ENCODE measurements at places on chromosomes 2 and 18.

- no peak for DNase-seq
Observed at GRCh38 chr2:69104261-69104660, 91.3 kb downstream of the ANTXR1 start.

DNA sequence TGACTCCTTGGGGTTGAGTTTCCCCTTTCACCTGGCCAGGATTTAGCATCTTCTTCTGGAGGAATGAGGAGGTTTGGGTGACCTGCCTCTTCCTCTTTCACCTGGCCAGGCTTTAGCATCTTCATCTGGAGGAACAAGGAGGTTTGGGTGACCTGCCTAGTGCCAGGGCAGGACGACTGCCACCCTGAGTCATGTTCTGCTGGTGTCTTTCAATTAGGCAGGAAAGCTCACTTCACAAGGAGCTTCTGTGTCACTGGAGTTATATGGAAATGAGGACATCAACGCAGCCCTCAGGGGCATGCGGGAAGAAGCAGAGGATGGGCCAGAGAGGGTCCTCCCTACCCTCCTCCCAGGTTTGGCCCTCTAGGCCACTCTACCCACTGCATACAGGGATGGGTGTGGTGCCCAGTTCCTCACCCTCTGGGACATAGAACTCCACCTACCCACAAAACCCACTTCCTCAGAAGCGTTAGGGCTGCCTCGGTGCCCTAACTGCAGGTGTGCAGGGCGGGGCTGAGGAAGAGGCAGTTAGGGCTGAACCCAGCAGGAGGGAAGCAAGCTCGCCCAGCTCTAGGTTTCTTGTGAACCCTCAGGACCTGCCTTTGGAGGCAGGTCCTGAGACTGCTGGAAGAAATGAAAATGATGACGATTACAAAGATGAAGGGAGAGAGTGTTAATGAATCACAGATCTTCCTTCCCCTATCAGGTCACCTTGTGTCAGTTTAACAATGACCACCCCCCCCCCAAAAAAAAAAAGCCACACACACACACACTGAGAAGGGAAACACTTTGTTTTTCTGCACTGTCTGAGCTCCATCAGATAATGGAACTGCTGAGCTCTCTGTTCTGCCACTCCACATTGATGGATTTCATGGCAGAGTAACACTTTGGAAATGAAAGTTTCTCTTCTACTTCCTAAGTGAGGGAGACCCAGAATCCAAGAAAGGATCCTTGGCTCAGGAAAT lies 71.0 kb downstream of the ARL4C start:
- no peak for DNase-seq

DNA sequence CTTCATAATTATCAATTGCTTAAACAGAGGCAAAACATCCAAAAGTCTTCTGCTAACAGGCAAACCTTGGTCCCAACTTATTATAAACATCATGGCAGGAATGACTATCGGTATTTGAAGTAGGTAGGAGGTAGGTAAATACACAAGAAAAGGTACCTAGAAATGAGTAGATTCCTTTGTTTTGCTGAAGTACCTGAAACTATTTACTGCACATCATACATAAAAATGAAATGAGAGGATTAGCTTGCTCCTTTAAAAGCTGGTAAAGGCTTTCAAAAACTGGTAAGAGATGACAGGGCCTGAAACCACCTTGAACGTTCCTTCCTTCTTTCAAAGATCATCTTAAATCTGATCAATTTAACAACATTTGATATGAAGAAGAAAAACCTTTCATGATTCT lies 55.2 kb upstream of the MAPRE2 start:
- no peak for DNase-seq

DNA sequence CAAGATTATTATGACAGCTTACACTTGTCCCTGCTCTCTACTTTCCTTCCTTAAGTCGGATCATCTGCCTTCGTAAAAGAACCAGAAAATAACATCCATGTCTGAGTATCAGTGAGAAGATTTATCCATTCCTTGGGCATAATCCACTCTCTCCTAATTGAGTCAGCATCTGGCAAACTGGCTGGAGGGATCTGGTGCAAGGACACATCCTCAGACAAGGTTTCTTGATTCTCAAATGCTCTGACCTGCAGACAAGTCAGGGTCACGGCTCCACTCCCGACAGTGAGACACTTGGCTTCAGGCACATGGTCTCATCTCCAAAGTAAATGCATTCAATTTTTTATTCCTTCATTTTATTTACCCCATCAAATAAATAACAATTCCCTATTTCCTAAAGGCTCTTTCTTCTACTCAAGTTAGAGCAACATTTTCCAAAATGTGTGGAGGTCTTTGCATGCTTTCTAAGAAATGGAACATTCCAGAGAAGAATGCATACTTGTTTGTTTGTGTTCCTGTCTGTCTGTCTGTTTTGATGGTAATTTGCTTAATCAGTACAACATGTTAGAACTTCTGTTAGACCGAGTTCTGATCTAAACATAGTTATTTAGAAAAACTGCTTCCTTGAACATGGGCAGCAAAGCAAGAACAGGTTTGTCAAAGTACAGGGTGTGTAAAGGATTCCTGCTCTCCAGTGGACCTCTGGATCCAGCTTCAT lies 246.9 kb downstream of the IRS1 start:
- no peak for DNase-seq

GRCh38 chr2:44679990-44680389 lies 261.5 kb upstream of the SIX3 start:
- DNase-seq: no peak

DNA sequence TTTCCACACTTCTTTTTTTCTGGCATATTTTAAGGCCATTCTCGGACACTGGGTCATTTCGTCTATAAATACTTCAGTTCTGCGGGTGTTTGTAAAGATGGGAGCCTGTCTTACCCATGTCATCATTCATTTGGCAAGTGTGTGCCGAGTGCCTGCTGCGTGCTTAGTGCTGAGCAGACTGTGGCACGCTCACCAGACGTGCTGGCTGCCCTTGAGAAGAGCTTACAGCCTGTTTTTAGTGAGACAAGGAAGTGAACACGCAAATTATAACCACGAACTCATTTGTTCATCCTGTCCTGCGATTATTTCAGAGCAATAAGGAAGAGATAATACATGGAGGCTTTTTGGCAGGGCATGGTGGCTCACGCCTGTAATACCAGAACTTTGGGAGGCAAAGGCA lies 10.4 kb upstream of the STON1 start:
- DNase-seq: no peak

DNA sequence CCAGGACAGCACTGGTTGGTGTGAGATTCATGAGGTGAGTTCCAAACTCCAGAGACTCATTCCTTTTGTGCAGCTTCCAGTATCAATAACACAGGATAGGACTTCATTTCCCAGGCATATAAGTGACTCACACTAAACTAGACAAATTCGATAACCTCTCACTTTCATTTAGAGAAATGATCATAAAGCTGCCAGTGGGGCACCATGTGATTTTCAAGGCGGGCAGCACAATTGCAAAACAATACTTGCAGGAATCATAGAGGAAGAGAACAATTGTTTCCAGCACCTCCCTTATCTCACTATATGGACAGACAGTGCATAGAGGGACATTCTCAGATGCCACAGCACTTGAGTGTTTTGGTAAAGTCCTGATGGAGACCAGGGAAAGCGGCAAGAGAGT lies 31.3 kb upstream of the DNAH7 start:
- DNase-seq: no peak

- DNase-seq: no peak
Observed at GRCh38 chr2:13968811-13969210, 663.7 kb upstream of the LRATD1 start.

DNA sequence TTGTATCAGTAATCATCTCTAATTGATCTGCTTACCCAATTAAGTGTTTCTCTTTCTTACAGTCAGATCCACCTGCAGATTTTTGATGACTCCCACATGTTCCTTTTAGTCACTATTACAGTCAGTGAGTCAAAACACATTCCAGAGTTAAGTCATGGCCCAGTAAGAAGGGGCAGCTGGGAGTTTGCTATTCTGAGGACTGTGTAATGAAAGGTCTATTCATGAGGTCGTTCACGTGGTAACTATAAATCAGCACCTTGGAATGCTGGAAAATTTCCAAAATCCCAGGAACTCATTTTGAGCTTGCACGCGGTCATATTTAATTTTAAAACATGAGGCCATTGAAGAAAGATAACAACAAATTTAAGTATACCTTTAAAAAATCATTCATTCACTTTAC lies 252.5 kb downstream of the XIRP2 start:
- no peak for DNase-seq

DNA sequence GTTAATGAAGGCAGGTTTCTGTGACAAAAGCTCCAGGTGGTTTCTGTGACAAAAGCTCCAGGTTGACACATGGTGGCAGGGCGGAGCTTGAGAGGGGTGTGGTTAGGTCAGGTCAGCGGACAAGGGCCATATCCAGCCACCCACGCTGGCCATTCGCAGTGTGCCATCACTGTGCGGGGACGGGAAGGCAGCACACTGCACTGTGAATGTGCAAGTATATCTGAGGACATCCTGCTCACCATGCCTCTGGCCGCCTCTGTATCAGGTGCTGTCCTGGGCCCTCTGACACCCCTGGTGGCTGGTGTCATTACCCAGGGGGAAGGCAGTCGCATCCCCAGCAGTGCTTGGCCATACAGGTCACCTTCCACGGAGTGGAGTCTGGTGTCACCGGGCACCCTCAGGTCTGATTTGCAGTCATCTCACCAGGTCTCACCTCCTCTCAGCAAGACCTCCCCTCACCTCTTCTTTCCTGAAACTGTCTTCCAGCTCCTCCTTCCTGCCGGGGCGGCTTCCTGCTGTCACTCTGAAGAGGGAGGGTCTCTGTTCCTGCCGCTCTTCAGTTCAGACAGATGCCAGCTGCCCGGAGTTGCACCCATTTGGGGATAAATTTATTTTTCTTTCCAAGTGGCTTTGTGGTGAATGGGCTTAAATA lies 34.9 kb downstream of the CTIF start:
- no peak for DNase-seq

- DNase-seq: no peak
Observed at GRCh38 chr2:69645921-69646320, 2.4 kb upstream of the AAK1 start.

DNA sequence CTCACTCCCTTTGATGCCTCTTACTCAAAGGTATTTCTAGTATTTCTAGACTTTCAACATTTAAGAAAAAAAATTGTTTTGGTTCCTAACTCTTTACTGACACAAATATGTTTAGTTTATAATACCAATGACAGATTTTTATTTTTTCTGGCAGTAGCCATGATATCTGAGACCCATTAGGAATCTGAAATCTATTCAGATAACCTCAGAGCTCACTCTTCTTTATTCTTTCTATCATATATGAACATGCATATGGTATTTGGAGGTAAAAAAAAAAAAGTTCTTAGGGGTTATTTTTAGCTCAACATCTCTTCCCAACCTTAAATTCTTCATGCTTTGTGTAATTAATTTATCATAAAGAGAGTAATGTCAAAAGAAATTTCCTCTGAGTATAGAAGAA lies 465.5 kb downstream of the CDH2 start:
- no peak for DNase-seq

- DNase-seq: no peak
Observed at GRCh38 chr2:234963773-234964615, 12.2 kb downstream of the SH3BP4 start.

DNA sequence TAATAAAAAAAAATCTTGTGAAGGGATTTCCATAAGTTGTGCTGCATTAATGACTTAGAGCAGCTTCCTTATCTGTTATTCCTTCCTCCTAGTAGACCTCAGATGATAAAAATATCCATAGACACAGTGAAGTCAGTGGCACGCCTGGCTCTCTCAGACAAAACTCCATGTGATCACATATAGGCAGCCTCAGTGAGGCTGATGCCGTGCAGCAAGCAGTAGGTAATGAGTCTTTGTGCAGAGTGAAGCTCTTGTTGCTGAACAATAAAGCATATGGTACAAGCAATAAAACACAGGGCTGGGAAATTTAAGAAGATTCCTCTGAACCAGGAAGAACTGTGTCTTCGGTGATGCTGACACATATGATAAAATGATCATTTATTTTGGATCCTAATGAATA lies 102.7 kb downstream of the CSRNP3 start:
- no peak for DNase-seq

DNA sequence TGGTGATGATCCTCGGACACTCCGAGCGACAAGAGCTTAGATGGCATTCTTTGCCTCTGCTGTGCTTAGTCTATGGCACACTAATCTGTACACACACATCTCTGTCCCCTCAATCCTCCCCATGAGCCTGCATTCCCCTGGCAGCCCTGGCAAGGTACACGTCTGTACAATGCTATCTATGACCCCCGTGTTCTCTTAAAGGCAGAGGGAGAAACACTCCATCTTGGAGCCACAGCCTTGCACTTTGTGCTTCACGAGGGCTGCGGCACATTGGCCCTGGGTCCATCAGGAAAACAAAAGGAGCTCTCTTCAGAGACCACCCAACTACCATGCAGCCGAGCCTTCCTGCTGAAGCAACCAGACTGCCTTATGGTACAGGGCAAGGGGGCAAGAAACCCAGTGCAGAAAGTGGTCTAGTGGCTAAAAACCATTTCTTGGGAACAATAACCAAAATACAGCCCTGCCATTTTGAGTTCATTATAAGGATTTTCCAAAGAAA lies 42.5 kb downstream of the STEAP3 start:
- DNase-seq: no peak

DNA sequence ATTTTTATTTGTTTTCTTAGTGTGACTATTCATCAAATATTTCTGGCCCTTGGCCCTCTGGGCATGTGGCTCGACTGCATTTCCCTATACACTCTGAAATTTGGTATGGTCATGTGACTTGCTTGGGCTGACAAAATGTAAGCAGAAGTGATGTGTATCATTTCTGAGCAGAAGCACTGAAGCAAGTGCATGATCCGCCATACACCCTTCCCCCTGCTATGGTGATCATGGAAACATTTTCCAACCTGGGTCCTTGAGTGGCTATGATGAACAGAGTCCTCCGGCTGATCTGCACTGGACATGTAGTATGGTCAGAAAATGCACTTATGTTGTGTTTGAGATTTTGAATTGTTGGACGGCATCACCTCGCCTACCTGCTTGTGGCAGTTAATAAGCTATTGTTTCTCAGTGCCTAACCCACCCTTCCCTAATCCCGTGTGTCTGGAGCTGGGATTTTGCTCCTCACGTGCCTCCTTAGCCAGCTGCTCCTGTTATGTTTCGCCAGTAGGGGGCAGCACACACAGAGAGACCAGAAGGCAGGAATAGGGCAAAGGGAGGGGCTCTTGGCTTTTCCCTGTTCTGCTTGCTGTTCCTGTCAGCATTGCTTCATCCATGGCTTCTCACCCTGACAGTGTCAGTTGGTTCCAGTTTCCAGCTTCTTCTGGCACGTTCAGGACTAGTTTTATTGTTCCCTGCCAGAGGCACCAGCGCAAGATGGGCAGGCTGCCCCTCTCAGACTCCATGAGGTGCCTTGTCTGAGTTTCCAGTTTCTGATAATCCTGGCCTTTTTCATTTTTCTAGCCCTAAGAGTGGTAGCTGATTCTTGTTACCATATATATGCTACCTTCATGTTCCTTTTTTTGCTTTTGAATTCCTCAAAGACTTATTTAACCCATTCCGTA lies 207.4 kb downstream of the ARL6IP6 start:
- peak; percentile 42 for DNase-seq

DNA sequence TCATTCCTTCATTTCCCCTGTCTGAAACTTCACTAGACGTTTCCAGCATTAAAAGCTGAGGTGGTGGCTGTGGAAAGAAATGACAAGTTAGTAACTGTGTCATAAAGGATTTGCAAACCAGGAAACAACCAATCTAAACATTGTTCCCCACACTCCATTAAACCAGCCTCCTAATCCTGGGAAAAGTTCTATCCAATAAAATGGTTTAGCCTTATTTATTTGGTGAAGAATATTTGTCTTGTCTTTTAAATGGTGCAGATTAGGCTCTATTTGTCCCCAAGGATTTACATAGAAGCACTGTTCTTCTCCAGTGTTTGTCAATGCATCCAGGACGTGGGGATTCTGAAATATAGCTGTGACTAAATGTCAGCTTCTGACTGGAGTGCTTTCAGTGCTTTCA lies 10.5 kb upstream of the DPP4 start:
- no peak for DNase-seq

GRCh38 chr18:924987-925386 lies 20.3 kb downstream of the ADCYAP1 start:
- no peak for DNase-seq
